ENCODE measurements at places on chromosomes 5 and 9.

GRCh38 chr9:8880060-8880459 lies 1080.5 kb upstream of the DMAC1 start:
- DNase-seq: no peak

GRCh38 chr9:91937056-91937455 lies 13.0 kb downstream of the ROR2 start:
- DNase-seq: no peak

GRCh38 chr5:131104169-131104808 lies 60.8 kb downstream of the HINT1 start:
- no peak for DNase-seq

DNA sequence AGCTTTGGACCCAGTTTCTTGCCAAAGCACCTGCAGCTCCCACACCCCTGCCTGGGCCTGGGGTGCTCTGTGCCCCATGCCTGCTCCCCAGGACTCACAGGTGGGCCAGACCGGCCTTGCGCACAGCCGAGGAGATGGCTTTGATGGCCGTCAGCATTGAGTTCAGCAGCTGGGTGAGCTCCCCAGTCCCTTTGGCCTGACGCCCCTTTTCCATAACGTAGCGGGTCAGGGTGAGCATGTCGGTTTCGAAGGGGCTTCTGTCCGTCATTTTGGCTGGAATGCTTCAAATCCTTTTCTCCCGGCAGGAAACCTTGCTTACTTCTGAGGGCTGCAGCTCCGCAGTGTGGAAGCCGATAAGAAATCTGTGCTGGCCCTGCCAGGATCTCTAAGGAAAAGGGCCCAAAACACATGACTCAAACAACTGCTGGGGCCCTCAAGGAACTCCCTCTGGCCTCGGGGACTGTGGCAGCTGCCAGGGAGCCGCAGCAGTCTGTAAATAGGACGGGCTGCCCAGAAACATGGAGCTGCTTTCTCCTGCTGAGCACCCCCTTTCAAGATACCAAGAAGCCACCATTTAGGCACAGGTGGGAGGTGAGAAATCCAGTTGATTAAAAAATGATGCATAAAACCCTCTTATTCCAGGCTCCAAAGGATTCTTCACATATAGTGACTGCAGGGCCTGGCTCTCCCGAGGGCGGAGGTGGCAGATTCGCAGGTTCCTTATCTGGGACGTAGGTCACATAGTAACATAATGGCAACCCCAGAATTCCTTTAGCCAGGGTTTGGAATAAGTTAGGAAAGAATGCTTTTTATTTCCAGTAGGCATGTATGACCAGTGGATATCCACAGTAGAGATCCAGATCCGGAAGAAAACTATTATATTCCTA lies at the start of gene FBP2:
FBP2 (minus strand) TSS at position 366 of the 887 bp plus-strand sequence; CDS start at position 268, 98 bp downstream.
- DNase-seq: no peak

GRCh38 chr9:93450945-93451815 lies at the start of gene FAM120A:
TSS of gene FAM120A (plus strand) at chr9:93451685. CDS start at chr9:93451916, 231 bp downstream.
- peak; percentile 56 for DNase-seq

- no peak for DNase-seq
Measured at GRCh38 chr5:171413153-171413910, 6.1 kb upstream of the FGF18 start.

- no peak for DNase-seq
Measured at GRCh38 chr5:15233566-15233965, 266.4 kb upstream of the FBXL7 start.

DNA sequence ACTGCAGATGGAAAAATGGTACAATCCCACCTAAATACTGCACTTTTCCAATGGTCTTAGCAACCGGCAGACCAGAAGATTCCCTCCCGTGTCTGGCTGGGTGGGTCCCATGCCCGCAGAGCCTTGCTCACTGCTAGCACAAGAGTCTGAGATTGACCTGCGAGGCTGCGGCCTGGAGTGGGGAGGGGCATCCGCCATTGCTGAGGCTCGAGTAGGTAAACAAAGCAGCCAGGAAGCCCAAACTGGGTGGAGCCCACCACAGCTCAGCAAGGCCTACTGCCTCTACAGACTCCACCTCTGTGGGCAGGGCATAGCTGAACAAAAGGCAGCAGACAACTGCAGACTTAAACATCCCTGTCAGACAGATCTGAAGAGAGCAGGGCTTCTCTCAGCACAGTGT lies 221.6 kb upstream of the CTNND2 start:
- DNase-seq: no peak

GRCh38 chr9:122218071-122218934 lies 10.5 kb downstream of the LHX6 start:
- no peak for DNase-seq

DNA sequence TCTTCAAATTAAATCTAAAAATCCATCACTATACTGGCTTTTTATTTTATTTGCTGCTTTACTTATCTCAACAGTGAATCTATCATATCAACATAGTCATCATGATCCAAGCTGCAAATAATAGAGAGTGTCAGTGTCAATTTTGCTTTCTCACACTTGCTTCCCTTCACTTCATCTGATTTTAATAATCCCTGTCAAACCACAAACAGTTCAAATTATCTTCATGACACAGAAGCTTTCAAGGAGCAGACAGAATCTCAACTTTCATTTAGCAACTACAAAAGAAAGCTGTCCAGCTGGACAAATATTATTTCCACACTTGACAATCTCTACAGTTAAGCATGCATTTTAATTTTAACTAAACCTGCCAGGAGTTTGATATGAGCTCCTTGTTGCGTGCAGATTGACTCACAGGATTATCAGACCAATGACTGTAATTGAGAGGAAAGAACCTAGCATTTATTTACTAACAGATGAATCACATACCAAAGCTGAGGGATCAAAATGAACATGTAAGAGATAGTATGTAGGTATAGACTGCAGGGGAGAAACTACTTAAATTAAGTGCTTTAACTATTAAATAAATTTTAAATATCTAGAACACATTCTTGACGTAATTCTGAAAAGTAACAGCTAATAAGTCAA lies 56.0 kb downstream of the KIAA0825 start:
- no peak for DNase-seq

DNA sequence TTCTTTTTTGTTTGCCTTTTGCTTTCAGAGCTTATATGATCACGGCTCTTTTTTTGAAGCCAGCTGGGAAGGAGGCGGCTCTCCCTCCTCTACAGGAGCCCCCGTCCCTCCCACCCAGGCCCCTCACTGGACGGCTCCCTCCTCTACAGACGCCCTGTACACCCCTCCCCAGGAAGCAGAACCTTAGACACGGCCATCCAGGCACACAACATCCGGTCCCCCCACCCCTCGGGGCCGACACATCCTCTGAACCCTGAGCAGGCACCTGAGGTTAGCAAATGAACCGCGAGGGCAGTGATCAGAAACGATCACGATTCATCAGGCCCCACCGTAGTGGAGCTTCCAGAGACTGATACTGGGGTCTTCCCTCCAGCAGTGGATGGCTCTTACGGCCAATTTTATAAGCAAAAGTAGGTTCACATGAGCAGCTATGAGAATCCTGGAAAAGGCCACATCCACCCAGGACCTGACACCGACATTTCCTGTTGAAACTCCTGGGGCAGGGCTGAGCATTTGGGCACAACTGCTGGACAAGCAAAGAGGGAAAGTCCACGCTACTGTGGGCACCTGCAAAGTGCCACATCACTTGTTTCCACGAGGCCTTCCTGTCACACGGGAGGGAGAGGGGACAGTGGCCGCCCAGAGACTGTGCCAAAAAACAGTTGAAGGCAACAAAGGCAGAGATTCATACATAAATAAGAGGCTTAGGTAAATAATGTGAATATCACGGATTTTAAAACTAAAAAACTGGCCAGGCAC lies 78.9 kb downstream of the SEMA4D start:
- no peak for DNase-seq

- DNase-seq: no peak
Measured at GRCh38 chr9:122642226-122642625, 15.2 kb downstream of the OR1B1 start.

Data from amniotic stem cell (primary cell).